Neural progenitor cell (in vitro differentiated cells): ENCODE measurements at places on chromosomes 12 and 14.

DNA sequence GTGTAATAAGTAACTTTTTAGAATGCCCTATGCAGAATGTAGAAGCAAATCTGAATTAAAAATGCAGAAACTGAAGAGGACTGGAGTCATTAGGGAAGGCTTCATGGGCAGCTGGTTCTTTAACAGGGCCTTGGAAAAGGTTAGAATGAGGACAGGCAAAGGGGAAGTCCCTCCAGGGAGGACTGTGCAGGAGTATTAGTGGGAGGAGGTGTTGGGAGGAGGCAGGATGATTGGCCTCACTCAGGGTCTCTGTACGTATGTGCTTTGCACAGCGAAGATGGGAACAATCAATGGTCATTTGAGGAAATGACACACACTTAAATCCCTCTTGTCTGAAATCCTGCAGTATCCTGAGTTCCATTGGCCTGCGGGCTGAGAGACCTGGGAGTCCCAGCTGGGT lies 119.7 kb downstream of the PTCSC3 start:
- H3K36me3 ChIP-seq: no peaks in the 10 kb centered on the region
- no peak for DNase-seq
- H3K27ac ChIP-seq: no peak overlapping the region
- H3K27me3 ChIP-seq: no peaks in the 10 kb centered on the region
- H3K4me3 ChIP-seq: no peak overlapping the region
- H3K4me1 ChIP-seq: peaks cover 13% of the 10 kb centered on the region

GRCh38 chr14:50395448-50395847 lies 1.2 kb downstream of the CDKL1 start:
- no peak for DNase-seq
- no peaks in the 10 kb centered on the region for H3K36me3 ChIP-seq
- peaks cover 6% of the 10 kb centered on the region for H3K4me1 ChIP-seq
- H3K27me3 ChIP-seq: peaks cover 33% of the 10 kb centered on the region

DNA sequence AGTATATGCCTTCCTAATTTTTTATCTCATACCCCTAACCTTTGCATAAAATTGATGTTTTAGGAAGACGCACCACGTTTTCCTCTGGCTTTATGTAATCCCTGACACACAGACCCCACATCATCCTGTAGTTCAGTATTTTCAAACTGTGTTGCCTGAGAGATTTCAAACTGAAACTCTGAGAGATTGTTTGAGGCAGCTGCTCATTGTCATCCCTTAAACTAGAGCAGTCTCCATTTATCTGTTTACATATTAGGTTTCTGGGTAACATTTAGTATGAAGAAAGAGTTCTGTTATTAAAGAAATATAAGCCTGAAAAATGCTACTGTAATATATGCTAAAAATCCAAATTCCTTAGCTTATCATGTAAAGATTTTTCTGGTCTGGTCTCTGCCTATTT lies 24.3 kb downstream of the MNAT1 start:
- no peak for DNase-seq
- peak overlapping the region; percentile 31 for H3K27ac ChIP-seq
- H3K4me3 ChIP-seq: no peak overlapping the region
- no peaks in the 10 kb centered on the region for H3K27me3 ChIP-seq

- no peak overlapping the region for H3K27ac ChIP-seq
- no peaks in the 10 kb centered on the region for H3K27me3 ChIP-seq
- H3K4me3 ChIP-seq: no peak overlapping the region
- no peaks in the 10 kb centered on the region for H3K36me3 ChIP-seq
- peak; percentile 59 for DNase-seq
Observed at GRCh38 chr12:105721051-105721825, 390.7 kb downstream of the C12orf75 start.

DNA sequence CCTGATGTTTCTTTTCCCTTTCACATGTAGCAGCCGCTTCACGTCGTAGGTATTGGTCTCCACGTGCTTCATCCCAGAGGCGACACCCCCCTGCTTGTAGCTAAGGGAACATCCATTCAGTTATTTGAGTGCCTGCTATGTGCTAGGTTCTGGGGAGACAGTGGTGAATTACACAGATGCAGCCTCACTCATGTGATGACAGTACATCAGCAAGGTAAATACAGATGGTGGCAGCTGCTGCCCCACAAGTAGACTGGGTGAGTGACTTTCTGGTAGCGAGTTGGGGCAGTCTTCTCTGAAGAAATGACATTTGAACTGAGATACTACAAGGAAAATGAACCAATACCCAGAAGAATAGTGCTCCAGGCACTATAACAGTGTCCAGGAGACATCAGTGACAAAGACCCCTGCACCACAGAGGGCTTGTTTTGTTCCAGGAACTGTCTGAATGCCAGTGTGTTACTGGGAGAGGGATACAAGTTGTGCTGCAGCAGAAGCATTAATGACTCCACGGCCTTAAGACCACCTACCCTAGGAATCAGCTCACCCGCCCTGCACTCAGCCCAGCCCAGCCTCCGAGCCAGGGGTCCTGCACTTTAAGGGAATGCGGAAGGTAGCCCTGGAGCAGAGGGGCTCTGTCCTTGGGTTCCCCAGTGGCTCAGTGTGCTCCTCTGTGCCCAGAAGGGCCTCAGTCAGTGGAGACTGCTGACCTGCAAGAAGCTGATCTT lies 7.3 kb downstream of the AVIL start:
- no peaks in the 10 kb centered on the region for H3K27me3 ChIP-seq
- H3K27ac ChIP-seq: no peak overlapping the region
- no peaks in the 10 kb centered on the region for H3K4me1 ChIP-seq
- H3K4me3 ChIP-seq: no peak overlapping the region

DNA sequence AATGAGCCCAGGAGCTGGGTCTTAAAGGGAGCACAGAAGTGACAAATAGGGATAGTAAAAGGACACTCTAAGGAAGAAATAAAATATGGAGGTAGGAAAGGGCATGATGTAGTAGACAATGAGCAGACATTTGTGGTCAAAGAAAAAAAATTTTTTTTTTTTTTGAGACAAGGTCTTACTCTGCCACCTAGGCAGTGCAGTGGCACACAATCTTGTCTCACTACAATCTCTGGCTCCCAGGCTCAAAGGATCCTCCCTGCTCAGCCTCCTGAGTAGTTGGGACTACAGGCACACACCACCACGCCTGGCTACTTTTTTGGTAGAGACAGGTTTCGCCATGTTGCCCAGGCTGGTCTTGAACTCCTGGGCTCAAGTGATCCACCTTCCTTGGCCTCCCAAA lies 8.5 kb downstream of the FKBP3 start:
- no peak for DNase-seq
- peaks cover 30% of the 10 kb centered on the region for H3K36me3 ChIP-seq
- no peaks in the 10 kb centered on the region for H3K27me3 ChIP-seq
- no peak overlapping the region for H3K4me3 ChIP-seq
- no peak overlapping the region for H3K27ac ChIP-seq
